Stimulated activated CD8-positive, alpha-beta memory T cell treated with anti-CD3 and anti-CD28 coated beads, Interleukin-15, amount 100 ng/mL, for 48 hours (primary cell): ENCODE measurements at places on chromosomes 16 and 17.

DNA sequence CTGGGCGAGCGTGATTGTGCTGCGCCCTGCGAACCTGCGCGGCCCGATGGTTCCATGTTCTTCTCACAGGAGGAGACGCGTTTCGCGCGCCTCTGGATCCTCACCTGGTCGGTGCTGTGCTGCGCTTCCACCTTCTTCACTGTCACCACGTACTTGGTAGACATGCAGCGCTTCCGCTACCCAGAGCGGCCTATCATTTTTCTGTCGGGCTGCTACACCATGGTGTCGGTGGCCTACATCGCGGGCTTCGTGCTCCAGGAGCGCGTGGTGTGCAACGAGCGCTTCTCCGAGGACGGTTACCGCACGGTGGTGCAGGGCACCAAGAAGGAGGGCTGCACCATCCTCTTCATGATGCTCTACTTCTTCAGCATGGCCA, 1.0 kb downstream of the FZD2 start:
- DNase-seq, result no peak

- no peak for DNase-seq
Observed at GRCh38 chr17:54899721-54900456, 763 bp upstream of the TOM1L1 start.

GRCh38 chr16:64381979-64382378, 739.9 kb downstream of the CDH11 start:
- no peak for DNase-seq

GRCh38 chr17:70172923-70173322, 3.6 kb downstream of the KCNJ2 start:
- DNase-seq, result no peak

DNA sequence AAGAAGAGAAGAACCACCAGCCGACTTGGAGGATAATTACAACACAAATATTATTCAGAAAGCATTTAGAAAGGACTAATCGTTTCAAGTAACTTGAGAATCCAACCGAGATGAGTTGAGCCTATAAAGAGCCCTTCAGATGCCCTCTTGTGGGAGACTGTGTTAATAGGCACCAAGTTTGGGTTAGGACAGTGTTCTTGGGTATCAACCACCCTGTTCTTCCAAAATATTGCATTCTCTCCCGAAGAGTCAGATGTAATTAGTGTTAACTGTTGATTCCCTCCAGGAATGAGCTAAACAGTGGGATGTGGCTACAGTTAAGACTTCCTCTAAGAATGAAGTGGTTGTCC, 87.8 kb upstream of the NOL11 start:
- DNase-seq, result no peak

DNA sequence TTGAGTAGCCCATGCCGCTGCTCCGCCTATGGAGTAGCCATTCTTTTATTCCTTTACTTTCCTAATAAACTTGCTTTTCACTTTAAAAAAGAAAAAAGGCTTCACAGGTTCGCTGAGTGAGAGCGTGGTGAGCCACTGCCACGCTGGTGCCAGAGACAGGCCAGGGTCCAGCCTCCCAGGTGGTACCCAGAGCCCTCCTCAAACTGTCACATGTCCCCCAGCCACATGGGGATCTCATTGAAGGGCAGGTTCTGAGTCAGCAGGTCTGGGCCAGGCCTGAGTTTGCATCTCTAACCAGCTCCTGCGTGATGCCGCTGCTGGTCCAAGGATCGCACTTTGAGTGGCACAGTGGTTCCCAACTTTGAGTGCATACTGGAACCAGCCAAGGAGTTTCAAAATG, 36.2 kb downstream of the RBFOX3 start:
- no peak for DNase-seq

DNA sequence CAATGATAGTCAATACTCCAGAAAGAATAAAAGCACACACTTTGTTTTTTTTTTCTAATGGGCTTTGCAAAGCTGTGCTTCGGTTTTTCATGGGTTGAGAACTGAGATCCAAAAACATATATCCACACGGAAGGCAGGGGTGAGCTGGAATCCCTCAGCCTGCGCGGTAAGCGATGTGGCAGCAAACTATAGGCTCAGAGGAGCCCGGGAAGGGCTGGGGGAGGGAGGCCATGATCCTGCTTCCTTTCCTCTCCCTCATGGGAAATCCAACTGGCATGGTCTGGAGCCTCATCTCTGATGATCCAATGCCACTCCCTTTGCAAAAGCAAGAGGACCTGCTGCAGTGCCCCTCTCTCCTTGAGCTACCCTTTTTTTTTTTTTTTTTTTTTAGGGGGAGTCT, 8.2 kb downstream of the RBFOX3 start:
- DNase-seq, result no peak

- no peak for DNase-seq
Observed at GRCh38 chr16:49632086-49632794, 223.7 kb downstream of the ZNF423 start.
